ENCODE measurements at places on chromosomes 11 and 22. TPM values are rescaled to one million over a fixed set of nuclear protein-coding genes. Genes with fewer than 3 reads are reported as not detected.

- DNase-seq = no peak
Measured at GRCh38 chr11:2542406-2542805, 97.6 kb downstream of the KCNQ1 start.

Gene ZNRF3
- 9.7 TPM for polyA plus RNA-seq

DNA sequence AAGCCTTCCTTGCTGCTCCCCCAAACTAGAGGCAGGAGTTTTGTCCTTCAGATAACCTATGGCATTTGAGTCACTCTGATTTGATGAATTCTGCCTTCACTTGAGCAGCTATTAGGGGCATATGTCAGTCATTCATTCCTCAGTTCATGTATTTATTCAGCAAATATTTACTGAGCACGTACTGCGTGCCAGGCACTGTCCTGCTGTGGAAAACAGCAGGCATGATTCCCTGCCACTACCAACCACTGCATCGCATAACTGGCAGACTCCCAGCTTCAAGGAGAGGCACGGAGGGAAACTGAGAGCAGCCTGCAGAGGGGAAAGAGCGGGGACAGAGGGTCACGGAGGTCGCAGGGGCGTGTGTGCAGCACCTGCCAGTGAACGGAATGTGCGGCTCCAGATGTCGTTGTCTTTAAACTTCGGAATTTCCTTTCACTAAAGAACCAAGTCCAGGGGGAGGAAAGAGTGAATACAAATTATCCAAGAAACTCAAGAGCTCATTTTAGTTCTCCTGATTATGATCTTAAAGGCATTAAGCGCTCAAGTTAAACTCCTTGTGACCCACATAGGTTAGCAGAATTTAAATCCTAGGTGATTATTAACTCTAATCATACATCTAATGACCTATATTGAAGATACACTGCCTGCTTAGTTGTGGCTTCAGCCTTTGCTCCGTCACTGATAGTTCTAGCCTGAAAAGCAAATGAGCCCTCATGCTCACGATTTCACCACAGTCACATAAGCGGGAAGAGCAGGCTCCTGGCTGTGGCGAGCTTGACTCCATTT lies 12.6 kb downstream of the PPARA start:
- no peak for DNase-seq

Gene HMGXB4
- 13.4 TPM for polyA plus RNA-seq

GRCh38 chr11:124194293-124195188 lies 11.4 kb downstream of the OR10D3 start:
- DNase-seq = no peak

Gene OTOG
- 0.04 TPM for polyA plus RNA-seq

DNA sequence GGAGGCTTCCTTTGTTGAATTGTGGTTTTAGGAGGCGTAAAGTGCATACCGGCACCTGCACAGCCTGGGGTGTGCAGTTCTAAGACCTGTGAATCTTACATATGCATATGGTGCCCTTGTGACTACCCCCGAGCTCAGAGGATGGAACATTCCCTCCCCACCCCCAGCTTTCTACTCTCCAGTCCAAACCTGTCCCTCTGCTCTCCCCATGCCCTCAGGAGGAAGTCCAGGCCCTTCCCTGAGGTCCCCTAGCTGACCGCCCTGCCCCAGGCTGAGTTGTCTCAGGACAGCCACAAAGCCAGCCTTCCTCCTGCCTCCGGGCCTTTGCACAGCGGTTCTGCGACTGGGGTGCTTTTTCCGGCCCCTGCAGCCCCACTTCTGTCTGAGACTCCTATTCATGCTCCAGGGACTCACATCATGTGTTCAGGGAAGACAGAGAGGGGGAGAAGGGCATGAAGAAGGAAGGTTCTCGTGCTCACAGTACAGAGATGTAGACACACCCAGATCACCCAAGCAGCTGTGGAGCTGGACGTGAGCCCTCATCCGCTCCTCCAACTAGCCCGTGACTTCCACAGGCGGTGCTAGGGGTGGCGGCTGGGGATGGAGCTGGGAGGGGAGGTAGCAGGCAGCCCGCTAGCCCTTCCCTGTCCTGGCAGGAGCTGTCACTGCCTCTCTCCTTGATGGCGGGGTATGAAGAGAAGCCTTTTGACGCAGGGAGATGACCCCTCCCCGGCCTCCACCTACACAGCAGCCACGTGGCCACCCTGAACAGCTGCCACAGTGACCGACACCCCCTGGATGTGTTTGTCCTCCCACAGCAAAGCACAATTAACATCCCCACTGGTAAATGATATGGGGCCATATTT lies 50.8 kb downstream of the FLRT1 start:
- peak; percentile 54 for DNase-seq

DNA sequence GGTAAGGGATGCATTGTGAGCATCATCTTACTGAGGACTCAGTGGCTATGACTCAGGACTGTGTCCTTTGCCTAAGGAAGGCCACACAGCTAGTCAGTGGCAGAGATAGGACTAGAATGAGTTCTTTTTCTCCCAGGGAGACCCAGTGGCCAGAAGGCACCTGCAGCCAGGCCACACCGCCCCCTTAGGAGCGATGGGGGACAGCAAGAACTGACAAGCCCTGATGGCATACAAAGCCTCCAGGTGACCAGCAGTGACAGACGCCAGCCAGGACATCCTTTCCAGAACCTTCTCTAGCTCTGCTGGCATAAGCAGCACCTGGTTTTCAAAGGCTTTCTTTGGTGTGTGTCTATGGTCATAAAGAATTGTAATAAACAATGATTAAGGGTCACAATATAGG lies 240.1 kb downstream of the ST3GAL4 start:
- DNase-seq = no peak

- no peak for DNase-seq
Measured at GRCh38 chr11:57732661-57733060, 8.6 kb upstream of the SELENOH start.

Gene OR56B1
- not detected for polyA plus RNA-seq

- no peak for DNase-seq
Measured at GRCh38 chr11:44532809-44533208, 32.7 kb upstream of the CD82 start.

Gene SYT8
- 0.54 TPM for polyA plus RNA-seq

- DNase-seq = no peak
Measured at GRCh38 chr11:26731084-26731456, 9.2 kb upstream of the SLC5A12 start.

- DNase-seq = no peak
Measured at GRCh38 chr11:93477684-93478234, 65.4 kb downstream of the SMCO4 start.

Gene HEPN1
- polyA plus RNA-seq = 0.20 TPM

DNA sequence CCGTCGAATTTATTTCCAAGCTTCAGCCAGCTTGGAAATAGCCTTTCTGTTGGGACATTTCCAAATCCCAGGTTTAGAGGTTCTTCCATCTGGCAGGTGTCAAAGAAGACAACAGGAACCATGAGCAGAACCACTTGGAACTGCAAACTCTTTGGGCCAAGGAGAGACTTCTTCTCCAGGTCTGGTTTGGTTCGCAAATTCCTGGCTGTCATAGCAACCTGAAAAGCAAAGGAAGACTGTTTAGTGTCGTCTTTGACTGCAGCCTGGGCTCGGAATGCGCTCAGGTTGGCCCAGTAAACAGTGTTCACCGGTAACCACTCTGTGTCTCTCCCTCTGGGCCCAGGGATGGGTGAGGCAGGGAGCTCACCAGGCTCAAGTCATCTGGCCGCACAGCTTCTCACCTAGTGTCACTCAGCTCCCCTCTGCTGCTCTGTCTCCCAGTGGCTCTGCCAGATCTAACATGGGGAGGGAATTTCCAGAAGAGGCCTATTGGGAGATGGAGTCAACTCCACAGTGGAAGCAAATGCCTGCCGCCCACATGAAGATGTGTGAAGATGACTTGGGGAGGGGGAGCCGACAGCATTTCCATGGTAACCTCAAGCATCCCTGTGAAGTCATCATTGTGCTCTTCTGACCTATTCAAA lies 11.9 kb upstream of the CLMP start:
- no peak for DNase-seq

Gene TRIM49
- polyA plus RNA-seq = not detected

DNA sequence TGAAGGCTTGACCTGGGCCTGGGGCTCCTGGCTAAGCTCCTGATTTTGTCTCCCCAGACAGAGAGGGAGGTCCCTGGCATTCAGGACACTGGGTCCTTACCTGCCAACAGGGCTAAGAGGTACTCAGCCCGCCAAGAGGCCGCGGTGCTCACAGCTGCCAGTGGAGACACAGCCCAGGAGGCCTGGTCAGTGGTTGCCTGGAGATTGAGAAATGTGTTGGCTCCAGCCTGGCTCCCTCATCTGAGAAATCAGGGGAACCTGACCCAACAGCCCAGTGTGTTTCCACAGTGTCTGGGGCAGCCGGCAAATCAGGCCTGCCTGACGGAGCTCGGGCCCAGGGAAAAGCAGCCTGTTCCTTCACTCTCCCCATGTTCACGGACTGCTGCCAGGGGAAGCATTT lies 79.4 kb upstream of the NAV2 start:
- no peak for DNase-seq

- DNase-seq = no peak
Measured at GRCh38 chr11:55726715-55727324, 46.4 kb upstream of the OR5D13 start.

DNA sequence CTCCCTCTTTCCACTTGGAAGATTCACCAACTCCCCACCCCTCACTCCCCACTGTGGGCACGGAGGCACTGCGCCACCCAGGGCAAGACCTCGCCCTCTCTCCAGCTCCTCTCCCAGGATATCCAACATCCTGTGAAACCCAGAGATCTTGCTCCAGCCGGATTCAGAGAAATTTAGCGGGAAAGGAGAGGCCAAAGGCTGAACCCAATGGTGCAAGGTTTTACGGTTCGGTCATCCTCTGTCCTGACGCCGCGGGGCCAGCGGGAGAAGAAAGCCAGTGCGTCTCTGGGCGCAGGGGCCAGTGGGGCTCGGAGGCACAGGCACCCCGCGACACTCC lies 397 bp upstream of the CD44 start:
- DNase-seq = no peak

DNA sequence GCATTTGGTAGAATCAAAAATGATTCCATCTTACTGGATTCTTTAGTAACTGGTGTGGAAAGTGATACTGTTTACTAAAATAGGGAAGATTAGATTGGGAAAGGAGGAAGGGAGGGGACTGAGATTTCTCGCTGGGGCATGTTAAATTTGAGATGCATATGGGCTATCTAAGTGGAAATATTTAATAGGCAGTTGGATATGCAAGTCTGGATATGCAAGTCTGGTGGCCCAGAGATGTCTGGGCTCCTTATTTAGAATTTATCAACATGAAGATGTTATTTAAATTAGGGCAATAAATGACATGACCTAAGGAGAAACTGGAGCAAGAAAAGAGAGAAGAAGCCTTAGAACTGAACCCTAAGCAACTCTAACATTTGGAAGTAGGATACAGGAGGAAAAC lies 17.0 kb upstream of the TBCEL start:
- no peak for DNase-seq

Gene DDX25
- 0.59 TPM for polyA plus RNA-seq

DNA sequence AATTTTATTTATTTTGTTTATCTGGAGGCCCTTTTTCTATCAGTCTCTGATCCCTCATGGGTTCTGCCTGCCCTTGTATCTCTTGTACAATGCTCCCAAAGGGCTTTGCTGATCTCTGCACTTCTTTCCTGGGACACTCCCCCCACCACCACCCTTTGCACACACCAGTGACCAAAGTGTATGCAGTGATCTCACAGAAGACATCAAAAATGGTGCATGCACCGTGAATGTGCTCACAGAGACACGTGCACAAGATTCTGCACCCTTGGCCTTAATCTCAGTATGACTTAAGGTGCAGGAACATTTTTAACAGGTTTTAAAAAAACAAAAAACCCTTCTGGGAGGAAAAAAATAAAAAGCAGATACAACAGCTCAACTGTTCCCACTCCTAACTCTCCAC lies 12.2 kb upstream of the ADSL start:
- no peak for DNase-seq

Gene ARAP1
- polyA plus RNA-seq = 55.3 TPM

DNA sequence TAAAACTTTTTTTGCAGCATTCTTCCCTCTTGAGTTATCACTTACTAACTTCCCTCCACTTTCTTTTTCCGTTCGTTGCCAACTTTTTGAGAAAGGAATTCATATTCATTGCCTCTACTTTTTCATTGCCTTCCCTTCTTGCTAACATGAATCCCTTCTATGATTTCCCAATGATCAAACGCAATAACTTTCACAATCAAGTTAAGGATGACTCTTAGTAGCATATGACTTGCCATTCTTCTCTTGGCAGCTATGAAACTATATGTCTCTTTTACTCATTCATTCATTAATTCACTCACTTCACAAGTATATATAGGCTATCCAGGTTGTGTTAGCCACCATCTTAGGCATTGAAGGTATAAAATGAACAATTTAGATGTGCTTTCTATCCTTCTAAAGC lies 16.6 kb upstream of the ARHGAP20 start:
- DNase-seq = no peak

Gene TTLL8
- not detected for polyA plus RNA-seq

Gene TUB
- 12.3 TPM for polyA plus RNA-seq

- no peak for DNase-seq
Measured at GRCh38 chr11:61963282-61964057, 4.0 kb downstream of the FTH1 start.

DNA sequence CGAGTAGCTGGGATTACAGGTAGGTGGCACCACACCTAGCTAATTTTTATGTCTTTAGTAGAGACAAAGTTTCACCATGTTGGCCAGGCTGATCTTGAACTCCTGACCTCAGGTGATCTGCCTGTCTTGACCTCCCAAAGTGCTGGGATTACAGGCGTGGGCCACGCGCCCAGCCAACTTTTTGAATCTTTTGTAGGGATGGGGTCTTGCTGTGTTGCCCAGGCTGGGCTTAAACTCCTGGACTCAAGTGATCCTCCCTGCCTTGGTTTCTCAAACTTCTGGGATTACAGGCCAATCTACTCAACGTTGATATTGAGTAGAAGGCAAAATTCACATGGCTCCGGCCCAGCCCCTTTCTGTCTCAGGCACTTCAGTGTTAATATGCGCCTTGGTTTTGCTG lies 93.9 kb downstream of the MED15 start:
- no peak for DNase-seq

DNA sequence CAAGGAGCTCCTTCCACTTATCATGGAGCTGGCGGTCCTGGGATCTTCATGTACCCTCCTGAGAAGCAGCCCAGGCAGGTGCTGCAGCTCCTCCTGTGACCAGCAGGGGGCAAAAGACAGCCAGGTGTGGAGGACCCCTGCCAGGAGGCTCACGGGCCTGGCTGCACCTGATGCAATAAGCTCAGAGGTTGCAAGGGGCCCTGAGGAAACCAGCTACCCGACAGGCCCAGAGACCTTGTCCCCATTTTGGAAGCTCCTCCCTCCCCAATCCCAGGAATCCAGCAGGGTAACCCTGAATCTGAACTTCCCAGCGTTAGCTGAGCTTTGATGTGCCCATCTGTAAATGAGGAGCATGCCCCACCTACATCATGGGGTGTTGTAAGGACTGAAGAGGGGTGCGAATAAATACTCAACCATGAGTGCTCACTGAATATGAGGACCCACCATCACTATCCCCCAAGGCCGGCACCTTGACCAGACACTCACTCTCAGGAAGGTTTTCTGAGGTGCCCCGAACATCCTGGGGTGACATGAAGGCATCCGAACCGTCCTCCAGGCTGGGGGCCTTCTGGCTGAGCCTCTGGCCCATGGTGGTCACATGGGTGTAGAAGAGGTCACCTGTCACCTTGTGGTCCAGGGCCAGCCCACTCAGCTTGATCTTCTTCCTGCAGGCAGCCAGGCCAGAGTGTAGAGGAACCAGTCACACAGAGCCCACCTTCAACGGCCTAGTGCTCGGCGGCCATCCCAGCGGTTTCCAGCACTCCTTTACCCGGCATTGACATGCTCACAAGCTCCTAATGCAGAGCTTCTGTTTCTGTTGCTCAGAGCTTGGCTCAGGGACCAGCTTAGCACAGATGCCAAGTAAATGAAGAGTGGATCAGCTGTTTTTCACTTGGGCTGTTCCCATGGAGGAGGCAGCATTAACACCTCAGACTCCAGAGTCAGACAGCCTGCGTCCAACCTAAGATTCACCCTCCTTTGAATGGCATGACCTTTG lies 21.7 kb downstream of the SLC43A1 start:
- no peak for DNase-seq
